ENCODE measurements at places on chromosomes 1 and 21.

DNA sequence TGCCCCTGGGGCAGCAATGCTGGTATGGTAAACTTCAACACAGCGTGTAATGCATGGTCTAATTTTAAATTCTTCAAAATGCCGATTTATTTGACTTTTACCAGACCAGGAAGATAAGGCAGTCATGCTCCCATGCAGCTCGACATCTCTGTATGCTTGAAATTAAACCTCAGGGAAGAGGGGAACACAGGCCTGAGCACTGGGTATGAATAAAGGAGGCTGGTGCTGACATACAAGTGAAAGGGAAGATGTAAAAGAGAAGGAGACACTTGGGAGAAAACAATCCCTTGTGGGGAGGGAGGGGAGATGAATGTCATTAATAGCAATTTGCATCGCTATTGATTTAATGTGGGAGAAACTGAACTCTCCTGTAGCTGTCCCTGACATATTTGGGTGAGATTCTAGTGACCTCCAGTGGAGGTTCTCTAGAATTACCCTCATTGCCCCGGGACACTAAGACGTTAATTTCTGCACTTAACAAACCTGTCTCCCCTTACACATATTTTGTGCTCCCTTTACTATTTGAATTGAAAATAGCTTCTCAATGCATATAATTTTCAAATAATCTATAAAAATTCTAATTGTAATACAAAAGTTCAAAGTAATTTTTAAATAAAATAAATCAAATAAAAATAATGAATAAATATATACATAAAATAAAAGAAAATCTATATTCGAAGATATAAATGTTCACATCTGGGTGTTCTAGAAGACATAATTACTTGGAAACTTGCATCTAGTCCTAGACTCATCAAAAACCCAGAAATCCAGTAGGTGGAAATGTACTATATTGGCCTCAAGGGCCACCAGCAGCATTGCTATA is 283.1 kb downstream of the LMX1A start:
- no peak for DNase-seq

GRCh38 chr1:1906185-1907097 is 8.6 kb upstream of the CALML6 start:
- peak; percentile 35 for DNase-seq

- no peak for DNase-seq
Measured at GRCh38 chr1:119840745-119841144, 29.5 kb upstream of the REG4 start.

DNA sequence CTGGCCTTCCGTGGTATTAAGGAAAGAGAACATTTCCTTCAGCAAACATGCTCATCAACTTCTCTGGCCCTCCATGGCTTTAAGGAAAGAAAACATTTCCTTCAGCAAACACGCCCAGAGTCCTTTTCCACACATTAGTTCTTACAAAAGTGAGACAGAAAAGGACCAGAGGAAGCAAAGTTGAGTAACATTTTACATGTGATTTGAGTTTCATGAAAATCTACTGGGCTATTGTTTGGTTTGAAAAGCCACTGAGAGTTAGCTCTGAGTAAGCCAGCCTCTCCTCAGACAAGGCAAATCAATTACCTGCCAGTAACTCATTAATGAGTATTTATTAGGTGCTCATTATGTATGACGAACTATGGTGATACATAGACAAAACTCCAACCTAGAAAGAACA is 78.0 kb downstream of the NID1 start:
- DNase-seq, result no peak

GRCh38 chr1:18882486-18882885 is 19.9 kb downstream of the ALDH4A1 start:
- DNase-seq, result no peak

DNA sequence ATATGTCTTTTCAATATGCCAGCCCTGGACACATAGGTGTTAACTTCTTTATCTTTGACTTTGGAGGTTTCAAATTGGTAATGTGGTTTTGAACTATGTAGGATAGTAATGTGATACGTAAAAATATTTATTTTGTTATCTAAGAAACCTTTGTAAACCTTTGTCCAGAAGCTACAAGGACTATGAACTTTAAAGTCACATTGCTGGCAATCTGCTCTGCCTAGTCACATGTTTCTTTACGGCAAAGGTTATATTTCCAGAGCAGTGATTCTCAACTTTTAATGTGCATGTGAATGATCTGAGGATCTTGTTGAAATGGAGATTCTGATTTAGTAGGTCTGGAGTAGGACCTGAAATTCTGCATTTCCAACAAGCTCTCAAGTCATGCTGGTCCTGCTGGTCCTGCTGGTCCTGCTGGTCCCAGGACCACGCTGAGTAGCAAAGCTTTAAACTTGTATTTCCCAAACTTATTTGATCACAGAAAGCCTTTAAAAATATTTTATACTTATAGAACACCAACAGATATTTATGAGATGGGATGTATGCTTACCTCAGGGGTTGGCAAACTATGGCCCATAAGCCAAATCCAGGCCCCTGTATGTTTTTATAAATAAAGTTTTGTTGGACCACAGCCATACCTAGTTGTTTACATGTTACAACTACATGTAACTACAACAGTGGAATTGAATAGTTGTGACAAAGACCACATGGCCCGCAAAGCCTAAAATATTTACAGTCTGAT is 57.9 kb upstream of the QSOX1 start:
- no peak for DNase-seq

DNA sequence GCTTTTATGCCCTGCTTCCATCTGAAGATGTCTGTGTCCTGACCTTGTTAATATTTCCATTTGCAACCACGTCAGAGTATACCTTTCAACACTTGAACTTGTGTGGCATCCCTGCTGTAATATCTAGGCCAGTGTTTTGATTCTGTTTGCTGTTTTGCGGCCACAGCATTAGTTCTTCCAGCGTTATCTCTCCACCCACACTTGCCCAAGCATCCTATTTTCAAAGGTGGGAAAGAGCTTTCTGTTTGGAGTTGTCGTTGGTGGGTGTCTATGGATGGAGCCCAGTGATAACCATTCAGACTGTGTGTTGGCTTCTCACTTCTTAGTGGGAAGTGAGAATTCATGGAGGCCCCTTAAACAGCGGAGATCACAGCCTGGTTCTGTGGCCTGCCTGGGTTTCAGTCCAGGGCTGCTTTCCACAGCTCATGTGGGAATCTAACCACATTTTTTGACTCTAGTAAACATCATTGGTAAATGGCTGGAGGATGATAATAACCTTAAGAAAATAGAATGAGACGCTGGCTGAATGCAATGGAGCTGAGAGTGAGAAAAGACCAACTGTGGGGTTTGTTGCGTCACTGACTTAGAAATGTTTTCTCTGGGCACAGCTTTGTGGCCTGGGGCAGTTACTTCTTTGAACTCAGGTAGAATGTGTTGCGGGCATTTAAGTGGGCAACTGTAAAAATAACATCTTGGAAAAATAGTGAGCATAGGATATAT is 7.6 kb downstream of the TENT5C start:
- DNase-seq, result no peak

GRCh38 chr1:54640863-54641836 is at the start of gene MROH7:
Gene MROH7, plus strand, starts transcription at chr1:54641786. Its CDS starts 11,141 bp downstream, at chr1:54652927.
- no peak for DNase-seq

DNA sequence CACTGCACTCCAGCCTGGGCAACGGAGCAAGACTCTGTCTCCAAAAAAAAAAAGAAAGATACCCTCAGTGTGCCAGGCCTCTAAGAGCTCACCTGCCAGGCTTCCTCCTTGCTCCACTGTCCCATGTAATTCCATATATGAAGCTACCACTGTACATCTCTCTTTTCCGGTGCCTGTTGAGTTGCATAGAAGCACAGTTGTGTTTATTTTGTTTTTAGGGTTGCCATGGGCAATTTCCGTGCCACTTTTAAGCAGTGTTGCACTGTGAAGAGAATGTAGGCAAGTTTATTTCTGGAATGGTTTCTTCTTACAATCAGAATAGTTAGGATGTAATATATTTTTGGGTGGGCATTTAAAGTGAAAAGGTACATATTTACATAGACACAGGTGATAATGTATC is 23.3 kb downstream of the MR1 start:
- DNase-seq, result no peak

DNA sequence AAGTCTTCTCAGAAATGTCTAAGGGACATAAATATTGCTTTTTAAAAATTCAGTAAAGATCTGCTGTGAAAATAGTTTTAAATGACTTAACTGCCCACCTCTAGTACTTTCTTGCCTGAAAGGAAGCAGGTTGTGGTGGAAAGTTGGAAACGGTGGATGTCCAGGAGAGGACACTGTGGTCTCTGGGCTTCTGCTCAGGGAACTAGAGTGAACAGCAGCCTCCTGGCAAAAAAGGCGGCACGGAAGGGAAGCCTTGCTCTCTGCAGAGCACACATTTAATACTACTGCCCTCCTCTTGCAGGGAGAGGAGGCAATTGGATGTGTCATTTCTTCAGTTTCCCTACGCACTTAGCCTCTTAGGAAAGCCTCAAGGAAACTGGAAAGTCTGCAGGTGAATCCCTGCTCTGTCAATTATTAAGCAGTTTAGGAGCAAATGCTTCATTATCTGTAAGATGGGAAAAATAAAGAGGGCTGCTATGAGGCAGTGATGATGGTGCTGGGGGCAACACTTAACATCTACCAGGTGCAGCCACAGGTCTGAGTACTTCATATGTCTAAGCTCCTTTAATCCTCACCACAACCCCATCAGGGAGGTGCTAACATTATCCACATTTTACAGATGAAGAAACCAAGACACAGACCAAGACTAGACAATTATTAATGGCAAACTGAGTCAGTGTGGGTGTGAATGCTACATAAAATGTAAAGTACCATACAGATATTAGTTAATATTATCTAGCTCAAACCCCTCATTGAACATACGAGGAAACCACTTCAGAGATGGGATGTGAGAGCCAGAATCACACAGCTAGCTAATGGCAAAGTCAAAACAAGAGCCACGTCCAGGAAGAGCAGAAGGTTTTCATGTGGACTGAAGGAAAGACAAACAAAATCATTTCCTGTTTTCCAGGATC is 108.9 kb upstream of the ADAR start:
- no peak for DNase-seq

- no peak for DNase-seq
Measured at GRCh38 chr1:21451981-21452411, 12.1 kb downstream of the NBPF3 start.

DNA sequence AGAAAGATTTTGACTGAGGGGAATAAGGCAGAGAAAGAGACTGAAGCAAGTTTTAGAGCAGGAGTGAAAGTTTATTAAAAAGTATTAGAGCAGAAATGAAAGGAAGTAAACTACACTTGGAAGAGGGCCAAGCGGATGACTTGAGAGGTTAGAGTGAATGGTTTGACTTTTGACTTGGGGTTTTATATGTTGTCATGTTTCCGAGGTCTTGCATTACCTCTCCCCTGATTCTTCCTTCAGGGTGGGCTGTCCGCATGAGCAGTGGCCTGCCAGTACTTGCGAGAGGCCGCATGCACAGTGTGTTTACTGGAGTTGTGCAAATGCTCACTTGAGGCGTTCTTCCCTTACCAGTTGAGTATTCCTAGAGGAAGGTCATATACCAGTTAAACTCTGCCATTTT is 13.0 kb upstream of the DENND2D start:
- no peak for DNase-seq

- DNase-seq, result no peak
Measured at GRCh38 chr1:156246241-156246780, 1.5 kb downstream of the PAQR6 start.

- DNase-seq, result no peak
Measured at GRCh38 chr1:227894831-227895451, 52.8 kb downstream of the WNT9A start.

DNA sequence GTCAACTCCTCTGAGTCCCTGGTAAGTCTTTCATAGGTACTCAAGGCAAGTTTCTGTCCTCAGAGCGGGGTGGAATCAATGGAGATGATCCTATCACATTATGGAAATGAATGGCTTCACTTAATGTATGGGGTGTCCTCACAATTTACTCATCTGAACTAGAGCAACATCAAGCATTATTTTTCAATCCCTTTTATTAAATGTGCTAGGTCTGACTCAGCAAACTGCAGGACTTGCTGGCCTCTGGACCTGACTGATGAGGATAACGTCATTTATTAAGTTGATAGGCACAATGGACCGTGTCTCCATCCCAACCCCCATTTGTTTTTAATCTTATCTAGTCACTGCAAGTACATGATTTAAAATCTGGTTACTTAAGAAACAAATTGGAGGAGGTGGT is 259.2 kb downstream of the NUF2 start:
- DNase-seq, result no peak

GRCh38 chr1:169094897-169095569 is 11.5 kb upstream of the ATP1B1 start:
- DNase-seq, result no peak

GRCh38 chr1:6417961-6418667 is 1.6 kb downstream of the HES2 start:
- no peak for DNase-seq

DNA sequence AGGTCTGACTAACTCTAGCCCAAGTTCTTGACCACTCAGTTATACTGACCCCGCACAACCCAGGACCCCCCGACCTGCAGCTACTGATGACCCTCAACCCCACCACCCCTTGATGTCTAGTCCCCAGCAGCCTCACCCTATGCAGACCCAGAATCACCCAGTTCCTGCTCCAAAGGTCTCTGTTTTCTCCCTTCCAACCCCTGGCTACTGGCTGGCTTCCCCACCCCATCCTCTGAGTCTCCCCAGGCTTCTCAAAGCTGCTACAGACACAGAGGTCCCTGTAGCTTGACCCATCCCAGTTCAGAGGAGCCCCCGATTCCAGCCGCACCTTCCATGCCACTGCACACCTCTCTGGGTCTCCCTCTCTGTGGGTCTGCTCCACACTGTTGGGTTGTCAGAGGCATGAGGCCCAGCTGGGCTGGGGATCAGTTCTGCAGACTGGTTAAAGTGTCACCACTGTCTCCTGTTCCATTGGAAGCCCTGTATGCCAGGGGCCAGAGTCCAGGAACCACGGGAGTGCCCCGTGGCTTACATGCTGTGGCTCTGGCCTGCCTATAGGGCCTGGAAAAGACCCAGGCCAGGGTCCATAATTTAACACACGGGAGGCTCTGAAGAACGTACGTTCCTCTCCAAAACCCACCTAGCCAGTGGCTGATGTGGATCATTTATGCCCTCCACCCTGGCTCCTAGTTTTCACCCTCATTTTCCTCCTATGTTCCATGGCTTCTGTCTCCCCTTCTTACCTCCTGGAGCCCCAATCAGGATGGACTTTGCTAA is 497 bp downstream of the PKLR start:
- no peak for DNase-seq

GRCh38 chr1:203152158-203153034 is 23.2 kb downstream of the MYBPH start:
- DNase-seq, result no peak

DNA sequence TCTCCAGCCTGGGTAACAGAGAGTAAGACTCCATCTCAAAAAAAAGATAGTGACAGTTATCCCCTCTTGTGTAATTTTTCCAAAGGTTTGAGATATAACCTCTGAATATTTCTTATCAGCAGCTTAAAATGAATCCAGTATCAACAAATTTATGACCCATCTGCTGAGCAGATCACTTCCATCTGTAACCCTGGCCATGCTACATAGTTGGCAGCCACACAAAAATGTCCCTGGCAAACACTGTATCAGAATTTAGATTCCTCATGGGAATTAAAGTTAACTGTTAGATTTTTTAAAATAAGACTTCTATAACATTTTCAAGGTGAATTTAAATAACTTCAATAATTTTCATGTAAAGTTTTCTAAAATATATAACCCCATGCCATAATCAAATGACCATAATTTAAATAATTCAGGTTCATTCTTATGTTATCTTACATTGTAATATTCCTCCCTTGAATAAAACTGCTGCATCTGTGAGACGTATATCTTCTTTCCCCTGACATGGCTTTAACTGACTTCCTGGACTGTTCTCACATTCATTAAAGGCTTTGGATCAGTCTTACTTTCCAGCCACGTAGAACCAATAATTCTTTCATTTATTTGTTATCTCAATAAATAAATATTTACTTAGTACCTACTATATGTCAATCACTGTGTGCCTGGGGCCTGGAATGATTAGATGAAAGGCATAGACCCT is 5.3 kb upstream of the PRPF38B start:
- DNase-seq, result no peak
